Kidney (tissue), 22 donors: ENCODE measurements at places on chromosomes 3 and 15.

DNA sequence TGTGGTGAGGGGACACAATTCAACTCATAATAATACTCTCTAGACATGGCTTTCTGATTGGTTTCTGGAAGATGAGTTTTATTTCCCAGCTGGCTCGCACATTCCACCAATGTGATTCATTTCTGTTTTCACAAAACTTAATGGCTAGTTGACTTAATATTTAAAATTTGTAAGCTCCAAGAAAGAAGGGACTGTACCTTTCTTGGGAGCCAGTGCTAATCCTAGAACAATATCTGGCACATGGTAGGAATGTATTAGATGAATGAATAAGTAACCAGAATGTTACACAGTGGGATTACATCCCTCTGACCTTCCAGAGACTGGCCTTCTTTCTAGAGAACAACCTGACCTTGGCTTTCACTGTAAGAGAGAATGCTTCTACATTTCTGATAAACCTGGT lies 262.8 kb downstream of the RORA start:
- DNase-seq, result no peak

- no peak for DNase-seq
Measured at GRCh38 chr3:68986496-68987208, 26.8 kb downstream of the EOGT start.

GRCh38 chr3:178022599-178022998 lies 513.6 kb upstream of the KCNMB2 start:
- no peak for DNase-seq

GRCh38 chr3:160065786-160066185 lies 77.2 kb downstream of the IL12A start:
- DNase-seq, result no peak

GRCh38 chr3:160781863-160782262 lies 25.8 kb downstream of the PPM1L start:
- no peak for DNase-seq

DNA sequence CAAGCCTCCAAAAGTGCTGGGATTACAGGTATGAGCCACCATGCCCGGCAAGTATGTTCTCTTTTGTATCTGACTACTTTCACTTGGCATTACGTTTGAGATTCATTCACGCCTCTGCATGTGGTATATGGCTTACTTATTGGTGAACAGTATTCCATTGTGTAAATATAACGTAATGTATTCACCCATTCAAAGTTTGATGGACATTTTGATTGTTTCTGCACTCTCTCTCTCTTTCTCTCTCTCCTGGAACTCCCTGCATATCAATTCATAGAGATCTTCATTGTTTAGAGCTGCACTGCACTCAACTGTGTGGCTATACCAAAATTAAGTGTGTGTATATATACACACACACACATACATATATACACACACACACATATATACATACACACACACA lies 30.4 kb downstream of the SPPL2A start:
- DNase-seq, result no peak

DNA sequence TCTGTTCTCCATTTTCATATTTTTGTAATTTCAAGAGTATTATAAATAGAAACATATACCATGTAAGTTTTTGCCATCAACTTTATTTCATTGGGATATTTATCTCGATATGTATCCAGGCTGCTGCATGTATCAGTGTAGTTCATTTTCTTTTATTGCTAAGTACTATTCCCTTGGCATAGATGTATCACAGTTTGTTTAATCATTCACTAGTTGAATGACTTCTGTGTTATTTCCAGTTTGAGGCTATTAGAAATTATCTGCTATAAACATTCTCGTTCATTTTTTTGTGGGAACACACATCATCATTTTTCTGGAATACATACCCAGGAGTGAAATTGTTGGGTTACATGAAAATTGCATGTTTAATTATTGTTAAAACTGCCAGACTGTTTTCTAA lies 18.5 kb upstream of the TGFBR2 start:
- no peak for DNase-seq

- peak; percentile 58 for DNase-seq
Measured at GRCh38 chr15:85793641-85794597, 806 bp downstream of the KLHL25 start.

- DNase-seq, result no peak
Measured at GRCh38 chr3:47315069-47315647, 32.4 kb downstream of the KLHL18 start.

DNA sequence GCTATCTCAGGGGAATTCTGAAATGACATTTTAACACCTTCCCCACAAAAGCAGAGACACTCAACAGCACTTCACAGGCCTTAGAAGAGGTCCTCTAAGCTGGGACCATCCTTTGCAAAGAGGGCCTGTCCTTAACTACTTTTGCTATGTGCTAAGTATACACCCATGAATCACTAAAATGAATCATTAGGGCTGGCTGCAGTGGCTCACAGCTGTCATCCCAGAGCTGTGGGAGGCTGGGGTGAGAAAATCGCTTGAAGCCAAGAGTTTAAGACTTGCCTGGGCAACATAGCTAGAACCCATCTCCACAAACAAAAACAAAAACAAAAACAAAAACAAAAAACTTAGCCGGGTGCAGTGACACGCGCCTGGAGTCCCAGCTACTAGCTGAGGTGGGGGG lies 53.9 kb upstream of the MELTF start:
- no peak for DNase-seq

DNA sequence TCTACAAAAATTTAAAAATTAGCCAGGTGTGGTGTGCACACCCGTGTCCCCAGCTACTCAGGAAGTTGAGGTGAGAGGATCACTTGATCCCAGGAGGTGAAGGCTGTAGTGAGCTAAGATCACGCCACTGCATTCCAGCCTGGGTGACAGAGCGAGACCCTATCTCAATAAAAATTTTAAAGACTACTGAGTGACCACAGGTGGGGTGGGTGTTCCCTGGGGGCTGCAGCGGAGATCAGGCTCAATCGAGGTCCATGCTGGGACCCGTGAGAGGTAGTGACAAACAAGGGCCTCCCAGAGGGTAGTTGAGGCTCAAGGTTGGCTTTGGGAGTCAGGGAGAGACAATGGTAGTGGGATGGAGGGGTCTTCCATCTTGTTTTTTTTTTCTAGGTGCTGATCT lies 38.9 kb upstream of the LIMD1 start:
- no peak for DNase-seq

DNA sequence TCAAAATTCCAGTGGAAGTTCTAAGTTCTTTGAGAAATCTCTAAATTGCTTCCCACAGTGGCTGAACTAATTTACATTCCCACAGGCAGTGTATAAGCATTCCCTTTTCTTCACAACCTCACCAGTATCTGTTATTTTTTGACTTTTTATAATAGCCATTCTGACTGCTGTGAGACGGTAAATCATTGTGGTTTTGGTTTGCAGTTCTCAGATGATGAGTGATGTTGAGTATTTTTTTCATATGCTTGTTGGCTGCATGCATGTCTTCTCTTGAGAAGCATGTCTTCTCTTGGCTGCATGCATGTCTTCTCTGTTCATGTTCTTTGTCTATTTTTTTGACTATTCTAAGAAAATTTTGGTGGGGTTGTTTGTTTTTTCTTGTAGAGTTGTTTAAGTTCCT lies 499.6 kb upstream of the CCDC54 start:
- DNase-seq, result no peak

DNA sequence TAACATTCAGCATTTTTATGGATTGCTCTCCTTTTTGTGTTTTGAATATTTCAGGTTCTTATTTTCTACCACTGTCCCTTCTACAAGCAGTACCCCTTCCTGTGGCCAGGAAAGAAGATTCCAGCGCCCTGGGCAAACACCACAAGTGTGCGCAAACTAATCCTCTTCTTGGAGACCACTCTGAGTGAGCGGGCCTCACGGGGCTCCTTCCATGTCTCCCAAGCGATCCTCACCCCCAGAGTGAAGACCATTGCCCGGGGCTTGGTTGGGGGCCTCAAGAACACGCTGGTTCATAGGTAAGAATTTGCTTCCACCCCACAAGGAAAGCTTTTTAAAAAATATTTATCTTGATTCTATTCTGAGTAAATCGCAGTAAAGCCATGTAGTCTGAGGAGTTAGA lies 118.7 kb upstream of the ZBED2 start:
- no peak for DNase-seq

GRCh38 chr15:52819253-52819652 lies 29.1 kb upstream of the ONECUT1 start:
- DNase-seq, result no peak

DNA sequence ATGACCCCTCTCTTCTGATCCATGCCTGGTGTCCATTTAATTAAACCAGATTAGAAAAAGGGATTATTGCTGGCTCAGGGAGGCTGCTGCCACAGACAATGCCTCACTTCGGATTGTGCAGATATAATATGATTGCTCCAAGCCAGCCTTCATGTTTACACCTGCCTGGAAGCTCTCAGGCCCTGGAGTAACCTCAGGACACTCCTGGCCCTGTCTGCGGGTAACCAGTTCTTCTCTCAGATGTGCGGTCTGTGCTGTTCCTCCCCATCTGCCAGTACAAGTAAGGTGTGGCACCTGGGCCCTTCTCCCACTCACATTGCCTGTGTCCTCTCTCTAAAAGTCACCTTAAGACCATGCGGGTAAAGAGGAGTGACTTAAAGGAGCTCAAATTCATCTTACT lies 8.8 kb upstream of the GOLGA8J start:
- no peak for DNase-seq

GRCh38 chr3:129106866-129107565 lies 14.6 kb downstream of the RAB43 start:
- DNase-seq, result no peak

GRCh38 chr15:40941068-40941527 lies 12.0 kb downstream of the DLL4 start:
- no peak for DNase-seq

DNA sequence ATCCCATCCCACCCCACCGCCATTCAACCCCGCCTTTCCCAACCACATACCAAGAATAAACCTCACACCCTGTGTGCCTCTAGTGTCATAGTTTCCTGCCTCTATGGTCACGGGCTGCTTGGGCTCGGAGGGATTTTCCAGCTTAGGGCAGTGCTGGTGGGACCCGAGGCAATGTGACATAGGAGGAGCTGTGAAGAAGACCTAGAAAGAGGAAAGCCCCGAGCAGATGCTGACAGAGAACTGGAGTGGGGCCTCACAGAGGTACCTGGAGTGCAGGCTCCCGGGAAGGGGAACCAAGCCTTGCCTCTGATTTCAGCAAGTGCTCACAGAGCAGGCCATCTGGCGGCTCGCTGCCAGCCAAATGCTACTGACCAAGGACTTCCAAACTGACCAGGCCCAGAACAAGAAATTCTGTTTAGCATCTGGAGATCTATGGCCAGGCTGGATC lies 27.5 kb downstream of the BHLHE40 start:
- DNase-seq, result no peak

GRCh38 chr3:128036119-128036518 lies 16.1 kb upstream of the SEC61A1 start:
- DNase-seq, result no peak

GRCh38 chr3:48747015-48747615 lies 30.1 kb upstream of the IP6K2 start:
- DNase-seq, result no peak

DNA sequence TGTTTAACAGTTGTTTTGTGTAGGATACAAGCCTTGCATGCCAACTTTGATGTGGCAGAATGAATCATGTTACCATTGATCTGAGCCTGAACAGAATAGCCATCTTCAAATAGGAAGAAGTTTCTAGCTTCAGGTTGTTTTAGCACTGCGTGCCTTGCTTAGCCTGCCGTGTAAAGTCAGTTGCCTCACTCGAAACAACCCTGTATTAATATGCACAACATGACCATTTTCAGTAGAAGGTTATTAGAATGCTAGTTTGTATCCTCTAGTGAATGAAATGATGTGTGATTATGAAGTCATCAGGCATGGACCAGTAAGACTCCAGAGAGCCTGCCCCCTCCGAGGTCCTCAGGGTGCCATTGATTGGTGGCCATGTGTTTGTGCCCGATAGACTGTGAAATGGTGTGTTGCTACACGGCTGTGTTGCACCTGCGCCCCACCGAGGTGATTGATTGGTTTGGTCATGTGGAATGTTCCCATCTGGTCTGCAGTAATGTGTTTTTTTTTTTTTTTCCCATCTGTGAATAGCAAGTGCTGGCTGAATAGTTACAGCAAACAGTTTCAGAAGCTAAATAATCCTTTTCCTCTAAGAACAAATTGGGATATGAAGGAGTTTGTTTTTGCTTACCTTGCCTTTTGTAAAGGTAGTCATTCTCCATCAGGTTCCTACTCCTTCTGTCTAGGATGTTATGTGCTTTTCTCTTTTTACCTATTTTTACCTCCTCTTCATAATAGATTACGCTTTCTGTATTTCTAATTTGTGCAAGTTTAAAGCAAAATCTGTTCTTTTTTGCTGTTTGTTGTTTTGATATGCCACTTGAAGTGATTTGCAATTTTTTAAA lies 214.9 kb downstream of the TCF12 start:
- DNase-seq, result peak; percentile 85

- peak; percentile 54 for DNase-seq
Measured at GRCh38 chr3:60636846-60637245, 614.4 kb downstream of the FHIT start.

DNA sequence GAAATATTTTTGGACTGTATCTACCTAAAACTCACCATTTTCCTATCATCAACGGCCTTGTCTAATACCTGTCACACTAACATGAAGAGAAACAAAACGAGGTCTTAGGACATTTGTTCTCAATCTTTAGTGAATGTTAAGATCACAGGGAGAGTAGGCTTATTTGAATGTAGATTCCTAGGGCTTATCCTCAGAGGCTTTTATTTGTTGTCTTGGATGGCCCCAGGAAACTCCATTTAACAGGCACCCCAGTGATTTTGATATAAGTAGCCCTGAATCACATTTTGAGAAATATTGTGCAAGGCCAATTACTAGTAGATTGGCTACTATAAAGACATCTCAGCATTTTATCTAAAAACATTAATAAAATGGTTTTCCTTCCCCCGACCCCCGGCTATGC lies 367.4 kb downstream of the GAP43 start:
- no peak for DNase-seq

DNA sequence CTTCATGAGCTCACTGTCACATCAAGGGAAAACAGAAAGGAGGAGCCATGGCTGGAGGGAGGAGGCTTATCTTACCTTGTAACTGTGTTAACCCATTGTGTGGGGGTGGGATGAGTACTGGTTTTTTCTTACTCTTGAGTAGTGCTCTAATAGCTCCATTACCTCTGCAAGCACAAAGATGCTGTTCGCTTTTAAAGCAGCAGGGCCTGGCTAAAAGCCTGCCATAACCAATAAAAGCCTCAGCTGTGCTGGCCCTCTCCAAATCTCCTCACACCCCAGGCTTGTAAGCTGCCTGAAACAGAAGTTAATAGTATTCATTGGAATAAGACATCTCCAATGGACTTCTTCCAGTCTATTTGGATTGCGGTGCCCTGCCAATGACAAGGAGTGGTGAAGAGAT lies 544.1 kb downstream of the TUSC7 start:
- DNase-seq, result no peak
